ENCODE measurements at places on chromosomes 3 and 15.

GRCh38 chr3:138692152-138692551 lies 83.6 kb downstream of the FAIM start:
- no peak for DNase-seq

DNA sequence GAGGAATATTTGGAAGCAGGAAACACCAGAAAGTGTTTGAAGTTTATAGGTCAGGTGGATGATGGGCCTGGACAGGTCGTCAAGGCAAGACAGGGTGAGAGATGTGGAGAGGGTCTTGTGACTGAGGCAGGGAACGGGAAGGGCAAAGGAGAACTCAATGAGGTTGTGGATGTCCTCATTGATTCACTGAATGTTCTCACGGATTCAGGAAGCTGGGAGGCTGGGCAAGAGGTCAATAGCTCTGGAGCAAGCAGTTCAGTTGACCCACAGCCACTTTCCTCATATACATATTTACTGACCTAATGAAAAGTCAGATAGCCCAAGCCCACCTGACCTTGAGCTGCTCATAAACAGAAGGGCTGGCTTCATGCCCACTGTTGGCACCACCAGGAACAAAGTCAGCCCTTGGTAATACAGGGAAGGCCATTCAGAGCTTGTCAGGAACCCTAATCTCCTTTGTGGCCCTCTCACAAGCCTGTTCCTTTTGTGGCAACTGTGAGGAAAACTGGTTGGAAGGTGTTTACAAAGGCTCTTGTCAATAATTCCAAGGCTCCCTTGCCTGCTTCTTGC lies 31.6 kb downstream of the ARRDC4 start:
- DNase-seq, result no peak

- DNase-seq, result no peak
These were observed 16.0 kb downstream of the MAP2K5 start for GRCh38 chr15:67558502-67558901.

- no peak for DNase-seq
These were observed 256.4 kb upstream of the ZNF385D start for GRCh38 chr3:22007368-22007767.

GRCh38 chr3:189309400-189309975 lies 137.7 kb downstream of the TPRG1 start:
- no peak for DNase-seq
